ENCODE measurements at places on chromosomes 7 and 10. TPM values are rescaled to one million over a fixed set of nuclear protein-coding genes. Genes with fewer than 3 reads are reported as not detected.

Gene ZNF488
- total RNA-seq = 15.1 TPM

GRCh38 chr10:1715821-1716220, 21.5 kb downstream of the ADARB2 start:
- H3K27me3 ChIP-seq = peaks cover 29% of the 10 kb centered on the region
- DNase-seq = peak; percentile 38
- no peak overlapping the region for H3K4me3 ChIP-seq
- H3K27ac ChIP-seq = no peak overlapping the region
- no peaks in the 10 kb centered on the region for H3K4me1 ChIP-seq

DNA sequence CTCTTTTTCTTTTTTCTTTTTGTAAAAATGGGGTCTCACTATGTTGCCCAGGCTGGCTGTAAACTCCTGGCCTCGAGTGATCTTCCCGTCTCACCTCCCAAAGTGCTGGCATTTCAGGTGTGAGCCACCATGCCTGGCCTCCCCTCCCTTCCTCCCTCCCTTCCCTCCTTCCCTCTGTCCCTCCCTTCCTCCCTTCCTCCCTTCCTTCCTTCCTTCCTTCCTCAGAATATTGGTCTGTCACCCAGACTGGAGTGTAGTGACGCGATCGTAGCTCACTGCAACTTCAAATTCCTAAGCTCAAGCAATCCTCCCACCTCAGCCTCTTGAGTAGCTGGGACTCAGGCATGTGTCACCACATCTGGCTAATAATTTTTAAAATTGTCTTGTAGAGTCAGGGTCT, 8.4 kb downstream of the AGAP3 start:
- H3K27me3 ChIP-seq = no peaks in the 10 kb centered on the region
- H3K36me3 ChIP-seq = no peaks in the 10 kb centered on the region
- H3K27ac ChIP-seq = no peak overlapping the region
- H3K4me3 ChIP-seq = no peak overlapping the region

DNA sequence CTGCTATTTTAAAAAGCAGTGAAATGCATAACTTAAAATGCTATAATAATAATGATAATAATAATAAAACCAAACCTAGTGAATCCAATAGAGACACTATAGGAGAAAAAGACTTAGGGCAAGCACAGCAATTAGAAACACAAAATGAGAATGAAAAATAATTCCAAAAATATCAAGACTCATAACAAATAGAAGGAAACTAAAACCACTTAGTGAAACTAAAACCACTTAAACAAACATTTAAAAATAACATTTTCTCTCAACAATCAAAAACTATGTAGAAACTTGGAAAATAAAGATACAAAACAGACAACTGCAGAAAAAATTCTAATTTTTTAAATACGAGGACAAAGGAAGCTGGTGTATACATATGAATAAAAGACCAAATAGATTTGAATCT, 655.2 kb upstream of the NRG3 start:
- DNase-seq = no peak
- no peaks in the 10 kb centered on the region for H3K36me3 ChIP-seq
- H3K27ac ChIP-seq = no peak overlapping the region
- H3K27me3 ChIP-seq = no peaks in the 10 kb centered on the region

DNA sequence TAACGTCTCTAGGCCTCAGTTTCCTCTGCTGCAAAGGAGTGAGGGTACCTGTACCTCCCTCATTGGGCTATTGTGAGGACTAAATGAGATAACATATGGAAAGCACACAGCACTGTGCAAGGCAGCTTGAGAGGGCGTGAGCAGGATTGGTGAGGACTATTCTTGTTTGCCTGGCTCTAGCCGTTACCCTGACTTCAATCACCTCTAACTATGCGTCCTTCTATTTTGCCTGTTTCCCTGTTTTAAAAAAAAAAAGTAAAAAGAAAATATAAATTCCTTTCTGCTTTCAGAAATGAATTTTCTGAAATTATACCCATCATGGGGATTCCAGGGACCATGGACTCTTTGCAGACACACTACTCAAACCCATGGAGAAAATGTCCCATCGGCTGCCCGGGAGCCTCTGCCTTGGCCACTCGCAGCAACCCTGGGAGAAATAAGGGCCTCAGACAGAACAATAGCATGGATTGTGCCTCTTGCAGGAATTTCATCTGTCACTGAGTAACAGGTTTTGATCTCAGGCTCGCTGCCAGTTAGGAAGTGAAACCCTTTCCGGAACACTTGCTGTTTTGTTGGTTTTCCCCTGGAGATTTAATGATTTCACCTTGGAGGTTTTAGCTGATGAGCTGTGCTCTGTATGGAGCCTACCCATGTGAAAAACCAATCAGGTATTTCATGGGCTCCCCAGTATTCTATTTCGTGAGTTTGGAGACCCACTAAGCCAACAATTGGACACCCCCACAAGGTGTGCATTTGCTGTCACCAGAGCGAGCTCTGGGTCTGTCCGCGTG, 55.6 kb downstream of the STEAP1B start:
- no peaks in the 10 kb centered on the region for H3K27me3 ChIP-seq
- H3K27ac ChIP-seq = no peak overlapping the region
- H3K4me3 ChIP-seq = no peak overlapping the region
- H3K4me1 ChIP-seq = peaks cover 30% of the 10 kb centered on the region

GRCh38 chr7:16708511-16708910, 45.0 kb upstream of the TSPAN13 start:
- no peaks in the 10 kb centered on the region for H3K4me1 ChIP-seq
- no peaks in the 10 kb centered on the region for H3K27me3 ChIP-seq
- no peak overlapping the region for H3K4me3 ChIP-seq
- no peak for DNase-seq
- peaks cover 16% of the 10 kb centered on the region for H3K36me3 ChIP-seq

Gene PRKCQ
- 3.0 TPM for total RNA-seq

- no peaks in the 10 kb centered on the region for H3K4me1 ChIP-seq
- peak overlapping the region; percentile 57 for H3K27ac ChIP-seq
- no peak overlapping the region for H3K4me3 ChIP-seq
- no peak for DNase-seq
Observed at GRCh38 chr7:30877015-30877769, 34.5 kb upstream of the AQP1 start.

- no peak overlapping the region for H3K4me3 ChIP-seq
- no peaks in the 10 kb centered on the region for H3K36me3 ChIP-seq
- H3K27ac ChIP-seq = no peak overlapping the region
- no peak for DNase-seq
- H3K27me3 ChIP-seq = no peaks in the 10 kb centered on the region
Observed at GRCh38 chr7:26279405-26279804, 12.3 kb upstream of the SNX10 start.

- no peak for DNase-seq
- H3K36me3 ChIP-seq = no peaks in the 10 kb centered on the region
- peaks cover 28% of the 10 kb centered on the region for H3K4me1 ChIP-seq
- peak overlapping the region; percentile 51 for H3K27ac ChIP-seq
- no peak overlapping the region for H3K4me3 ChIP-seq
- H3K27me3 ChIP-seq = no peaks in the 10 kb centered on the region
Observed at GRCh38 chr7:120994512-120995410, 6.2 kb downstream of the CPED1 start.

GRCh38 chr7:132872034-132872433, 209.9 kb downstream of the CHCHD3 start:
- H3K4me1 ChIP-seq = no peaks in the 10 kb centered on the region
- DNase-seq = no peak
- H3K4me3 ChIP-seq = no peak overlapping the region

- peaks cover 11% of the 10 kb centered on the region for H3K4me1 ChIP-seq
- no peak for DNase-seq
- peak overlapping the region; percentile 85 for H3K27ac ChIP-seq
- H3K4me3 ChIP-seq = no peak overlapping the region
- H3K27me3 ChIP-seq = no peaks in the 10 kb centered on the region
Observed at GRCh38 chr7:105638334-105638733, 57.0 kb upstream of the EFCAB10 start.

Gene TNS3
- total RNA-seq = 41.5 TPM

DNA sequence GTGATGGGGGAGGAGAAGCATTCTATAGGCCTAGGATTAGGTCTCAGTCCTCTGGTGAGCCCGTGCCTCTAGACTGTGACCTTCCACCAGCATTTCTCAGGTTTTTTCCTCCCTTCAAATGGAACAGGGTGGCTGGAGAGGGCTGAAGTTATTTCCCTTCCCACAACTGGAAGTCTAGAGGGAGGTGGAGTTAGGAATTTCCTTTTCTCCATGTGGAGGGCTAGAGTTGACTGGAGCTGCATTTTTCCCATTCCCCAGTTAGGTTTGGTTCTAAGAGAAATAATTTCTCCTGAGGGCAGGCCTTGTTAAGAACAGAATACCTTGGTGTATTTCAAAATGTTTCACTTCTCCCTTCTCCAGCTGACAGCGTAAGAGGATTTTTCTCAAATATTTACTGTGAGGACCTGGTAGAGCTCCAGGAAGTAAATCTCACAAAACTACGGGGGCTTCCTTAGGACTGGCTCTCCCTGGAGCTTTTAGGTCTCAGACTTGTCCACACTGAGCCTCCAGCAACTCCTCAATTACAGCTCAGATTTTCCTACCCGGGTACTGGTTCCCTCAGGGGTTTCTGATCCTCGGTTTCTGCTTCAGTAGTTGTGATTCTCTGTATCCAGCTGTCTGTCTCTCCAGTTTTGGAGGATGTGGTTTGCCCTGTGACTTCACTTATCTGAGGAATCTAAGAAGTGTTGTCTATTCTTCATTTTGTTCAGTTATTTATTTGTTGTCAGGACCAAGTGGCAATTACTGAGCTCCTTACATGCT, 6.0 kb upstream of the REEP3 start:
- H3K36me3 ChIP-seq = no peaks in the 10 kb centered on the region
- H3K27ac ChIP-seq = peak overlapping the region; percentile 18
- peak; percentile 14 for DNase-seq
- no peaks in the 10 kb centered on the region for H3K27me3 ChIP-seq
- H3K4me3 ChIP-seq = no peak overlapping the region
- H3K4me1 ChIP-seq = peaks cover 63% of the 10 kb centered on the region

DNA sequence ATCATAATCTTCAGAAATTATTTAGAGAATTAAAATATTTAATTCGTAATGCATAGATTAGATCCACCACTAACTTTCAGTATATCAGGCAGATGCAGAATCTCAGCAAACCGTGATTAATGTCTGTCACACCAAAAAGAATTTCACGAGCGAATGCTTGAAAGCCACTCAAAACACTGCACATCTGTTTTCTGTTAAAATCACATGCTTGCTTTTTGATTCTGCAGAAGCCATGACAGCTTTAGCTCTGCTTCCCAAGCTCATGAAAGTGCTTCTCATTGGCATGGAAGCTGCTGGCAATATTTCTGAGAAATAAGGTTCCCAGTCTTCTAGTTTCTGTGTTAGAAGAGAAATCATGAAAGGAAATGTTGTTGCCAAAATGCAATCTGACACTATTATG, 837.8 kb upstream of the LRRN3 start:
- H3K4me1 ChIP-seq = no peaks in the 10 kb centered on the region
- no peaks in the 10 kb centered on the region for H3K27me3 ChIP-seq
- no peak overlapping the region for H3K27ac ChIP-seq
- no peak overlapping the region for H3K4me3 ChIP-seq
- no peaks in the 10 kb centered on the region for H3K36me3 ChIP-seq
- DNase-seq = peak; percentile 43

DNA sequence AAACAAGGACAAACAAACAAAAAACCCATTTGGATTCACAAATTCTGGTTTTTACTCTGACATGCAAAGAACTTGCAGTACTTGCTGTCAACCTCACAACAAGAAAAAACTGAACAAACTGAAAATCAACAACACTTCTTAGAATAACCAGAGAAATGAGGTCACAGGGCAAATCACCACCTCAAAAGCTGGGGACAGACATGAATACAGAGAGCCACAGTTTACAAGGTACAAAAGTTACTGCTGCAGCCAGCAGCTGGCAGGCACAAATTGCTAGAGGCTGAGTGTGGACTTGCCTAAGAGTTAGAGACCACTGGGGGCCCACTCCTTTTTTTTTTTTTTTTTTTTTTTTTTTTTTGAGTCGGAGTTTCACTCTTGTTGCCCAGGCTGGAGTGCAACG, 15.0 kb upstream of the RNF32 start:
- H3K27me3 ChIP-seq = no peaks in the 10 kb centered on the region
- DNase-seq = no peak
- H3K27ac ChIP-seq = no peak overlapping the region
- H3K36me3 ChIP-seq = no peaks in the 10 kb centered on the region

DNA sequence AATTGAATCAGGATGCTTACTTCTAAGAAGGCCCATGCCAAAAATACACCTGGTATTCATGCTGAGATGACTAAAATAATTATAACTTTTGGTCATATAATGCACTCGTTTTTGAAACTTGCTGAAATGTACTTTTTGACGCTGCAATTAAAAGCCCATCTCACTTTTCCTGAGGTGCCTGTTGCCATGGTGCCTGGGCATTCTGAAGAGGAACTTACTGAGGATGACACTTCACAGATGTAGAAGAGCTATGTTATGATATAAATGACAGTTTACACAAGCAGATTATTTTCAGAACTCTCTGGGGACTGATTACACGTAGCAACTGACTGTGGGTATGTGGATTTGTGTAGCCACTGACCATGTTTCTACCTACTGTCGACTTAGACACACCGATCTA, 182.4 kb downstream of the TPK1 start:
- no peaks in the 10 kb centered on the region for H3K36me3 ChIP-seq
- H3K4me3 ChIP-seq = no peak overlapping the region
- H3K4me1 ChIP-seq = no peaks in the 10 kb centered on the region
- H3K27ac ChIP-seq = no peak overlapping the region

Gene INSYN2A
- 2.6 TPM for total RNA-seq

Gene ASB10
- total RNA-seq = not detected

Gene PNLIP
- total RNA-seq = not detected

DNA sequence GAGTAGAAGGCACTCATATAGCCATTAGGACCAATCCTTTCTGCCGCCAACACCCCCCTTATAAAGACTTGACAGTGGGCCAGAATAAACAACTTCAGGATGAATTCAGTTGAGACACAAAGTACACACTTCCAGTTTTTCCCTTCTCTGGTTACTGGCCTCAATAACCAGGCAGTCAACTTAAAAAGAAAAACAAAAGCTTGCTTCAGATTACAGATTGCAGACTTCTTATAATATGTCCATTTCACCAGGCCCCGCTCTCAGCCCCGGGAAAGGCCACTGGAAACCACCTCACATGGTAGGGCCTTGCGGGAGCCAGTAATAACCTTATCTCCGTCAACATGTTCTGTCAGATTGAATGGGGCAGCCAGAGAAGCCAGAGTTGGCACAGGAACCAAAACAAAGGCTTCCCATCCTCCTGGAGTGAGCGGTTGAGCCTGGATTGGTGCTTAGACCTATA, 108.8 kb downstream of the EGFR start:
- H3K4me1 ChIP-seq = peaks cover 27% of the 10 kb centered on the region
- H3K27ac ChIP-seq = peak overlapping the region; percentile 86
- DNase-seq = no peak
- no peak overlapping the region for H3K4me3 ChIP-seq

GRCh38 chr10:78211561-78212051, 177.9 kb downstream of the RPS24 start:
- H3K4me3 ChIP-seq = no peak overlapping the region
- H3K4me1 ChIP-seq = peaks cover 25% of the 10 kb centered on the region
- no peaks in the 10 kb centered on the region for H3K36me3 ChIP-seq
- no peak overlapping the region for H3K27ac ChIP-seq
- no peaks in the 10 kb centered on the region for H3K27me3 ChIP-seq

GRCh38 chr7:33805630-33806233, 99.6 kb upstream of the BMPER start:
- no peaks in the 10 kb centered on the region for H3K27me3 ChIP-seq
- peak overlapping the region; percentile 58 for H3K27ac ChIP-seq
- no peaks in the 10 kb centered on the region for H3K36me3 ChIP-seq
- H3K4me1 ChIP-seq = peaks cover 50% of the 10 kb centered on the region
